Stimulated activated CD4-positive, alpha-beta T cell treated with anti-CD3 and anti-CD28 coated beads, Interleukin-1b, Interleukin-23, amount 100 ng/mL, for 24 hours (primary cell): ENCODE measurements at places on chromosomes 7 and 10.
A peak's percentile ranks its signal among the peaks of the same experiment; 100 is the strongest.

DNA sequence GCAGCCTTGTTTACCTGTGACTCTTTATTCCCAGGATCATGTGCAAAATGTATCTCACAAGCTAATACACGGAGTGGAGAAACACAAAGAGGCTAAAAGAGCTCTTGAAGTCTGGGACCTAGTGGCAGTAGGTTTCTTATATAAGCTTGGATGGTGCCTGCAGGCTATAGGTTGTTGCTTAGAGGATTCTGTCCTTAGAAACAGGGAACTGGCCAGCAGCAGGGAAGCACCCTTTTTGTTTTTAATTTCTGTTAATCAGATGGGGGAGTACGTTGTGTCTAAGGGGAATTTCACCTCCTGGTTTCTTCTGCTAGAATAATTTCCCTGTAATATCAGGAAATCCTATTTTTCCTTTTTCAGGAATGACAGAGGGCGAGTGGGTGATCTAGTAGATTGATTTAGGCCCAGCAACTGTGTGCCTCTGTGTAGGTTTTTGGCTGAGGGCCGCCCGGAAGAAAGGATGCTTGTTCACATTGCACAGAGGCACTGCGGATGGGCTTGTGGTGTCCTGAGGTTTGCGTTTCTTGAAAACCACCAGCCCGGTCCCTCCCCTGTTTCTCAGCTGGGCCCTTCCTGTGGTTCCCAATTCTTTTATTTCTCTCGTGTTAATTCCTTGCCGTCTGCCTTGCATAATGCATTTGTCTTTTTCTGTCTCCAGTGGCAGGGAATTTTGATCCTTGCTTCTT is 158.0 kb downstream of the CAMK1D start:
- no peak for DNase-seq

DNA sequence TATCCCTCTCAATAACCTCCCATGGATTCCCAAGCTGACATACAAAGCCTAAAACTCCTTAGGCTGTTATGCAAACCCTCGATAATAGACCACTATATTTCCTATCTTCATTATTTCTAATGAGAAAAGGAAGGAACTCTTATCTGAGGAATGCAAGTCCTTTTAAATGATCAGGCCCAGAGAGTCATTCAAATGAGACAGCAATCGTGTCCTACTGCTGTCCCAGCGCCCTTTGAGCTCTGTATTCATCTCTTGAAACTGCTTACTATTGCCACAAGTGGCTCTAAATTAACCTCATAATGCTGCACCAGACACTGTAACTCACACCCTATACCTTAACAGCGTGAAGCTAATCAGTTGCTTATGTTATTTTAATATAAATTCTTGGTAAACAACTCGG is 182.1 kb upstream of the NAMPT start:
- DNase-seq, result no peak

DNA sequence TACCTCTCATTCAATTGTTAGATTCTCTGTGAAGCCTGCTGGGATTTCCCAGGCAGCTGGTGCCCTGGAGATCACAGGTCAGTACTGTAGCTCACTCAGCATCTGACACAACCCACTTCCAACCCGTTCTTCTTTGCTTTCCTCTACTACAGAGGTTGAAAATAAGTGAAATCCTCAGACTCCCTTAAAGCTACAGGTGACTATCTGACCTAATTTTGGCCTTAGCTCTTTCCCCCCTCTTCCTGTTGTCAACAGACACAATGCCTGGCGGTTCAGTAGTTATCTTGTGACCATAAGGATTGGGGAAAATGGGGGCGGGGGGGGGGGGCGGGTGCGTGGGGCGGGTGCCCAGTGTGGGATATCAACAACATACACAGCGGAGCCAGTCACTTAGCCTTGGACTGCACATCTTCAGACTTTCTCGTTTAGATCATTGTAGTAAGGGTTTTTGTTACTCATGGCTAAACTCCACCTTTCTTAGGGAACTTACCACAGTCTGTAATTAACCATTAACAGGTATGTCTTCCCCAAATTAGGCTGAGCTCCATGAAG is 37.8 kb downstream of the MTPN start:
- DNase-seq, result no peak

- no peak for DNase-seq
Observed at GRCh38 chr7:143050931-143051330, 1.2 kb upstream of the OR6V1 start.

- DNase-seq, result no peak
Observed at GRCh38 chr10:69328380-69328735, 50.1 kb downstream of the HK1 start.

- no peak for DNase-seq
Observed at GRCh38 chr10:8121201-8121890, 66.9 kb downstream of the GATA3 start.

- DNase-seq, result no peak
Observed at GRCh38 chr7:158356454-158356853, 231.2 kb downstream of the PTPRN2 start.

- no peak for DNase-seq
Observed at GRCh38 chr7:40300146-40300670, 165.4 kb downstream of the SUGCT start.

DNA sequence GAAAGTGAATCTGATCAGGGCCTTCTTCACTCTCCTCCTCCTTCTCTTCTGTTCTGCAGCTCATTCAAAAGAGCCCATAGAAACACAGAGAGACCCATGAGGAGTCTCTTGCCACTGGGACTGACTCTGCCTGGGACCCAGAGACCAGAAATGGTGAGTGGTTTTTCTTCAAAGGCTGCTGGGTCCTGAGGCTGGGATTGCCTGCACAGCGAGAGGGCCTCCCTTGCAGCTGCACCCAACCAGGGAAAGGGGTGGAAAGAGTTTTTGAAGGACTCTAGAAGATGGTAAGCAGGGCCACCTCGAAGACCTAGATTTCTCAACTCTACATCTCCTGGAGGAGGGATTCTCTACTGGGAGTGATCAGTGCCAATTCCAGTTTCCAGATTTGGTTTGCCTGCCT is 15.5 kb upstream of the HOXA13 start:
- no peak for DNase-seq

- DNase-seq, result no peak
Observed at GRCh38 chr10:85926986-85927385, 439.6 kb downstream of the GRID1 start.

GRCh38 chr10:104517946-104518345 is 123.1 kb upstream of the SORCS3 start:
- no peak for DNase-seq

DNA sequence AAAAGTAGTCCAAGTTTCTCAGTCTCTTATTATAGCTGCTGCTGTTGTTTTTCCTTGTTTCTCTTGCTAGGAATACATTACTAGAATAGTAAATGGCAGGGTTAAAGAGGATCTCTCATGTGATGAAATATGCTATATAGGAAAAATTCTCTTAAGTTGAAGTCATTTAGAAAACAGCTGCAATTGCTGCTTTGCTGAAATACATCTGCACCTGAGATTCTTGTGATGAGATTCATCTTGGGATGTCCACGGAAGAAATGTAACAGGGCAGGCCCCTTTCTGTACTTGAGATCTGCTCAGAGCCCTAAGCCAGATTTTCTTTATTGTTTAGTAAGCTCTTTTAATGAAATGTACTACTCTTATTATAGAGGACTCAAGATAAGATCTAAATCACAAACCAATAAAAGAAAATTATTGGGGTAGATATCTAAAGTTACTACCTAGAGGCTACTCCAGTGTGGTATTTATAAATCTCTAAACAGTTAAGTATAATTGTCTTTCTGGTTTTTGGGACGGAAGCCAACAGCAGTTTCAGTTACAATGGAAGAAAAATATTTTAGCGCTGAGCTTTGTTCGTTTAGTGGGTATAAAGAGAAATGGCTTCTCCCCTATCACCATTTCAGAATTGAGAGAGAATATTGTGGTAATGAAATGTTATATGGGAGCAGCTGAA is 701.5 kb downstream of the KCNMA1 start:
- DNase-seq, result no peak

- peak; percentile 5 for DNase-seq
Observed at GRCh38 chr10:79982362-79982800, 33.5 kb upstream of the SFTPD start.

- no peak for DNase-seq
Observed at GRCh38 chr7:128714701-128715495, 24.3 kb upstream of the CALU start.

DNA sequence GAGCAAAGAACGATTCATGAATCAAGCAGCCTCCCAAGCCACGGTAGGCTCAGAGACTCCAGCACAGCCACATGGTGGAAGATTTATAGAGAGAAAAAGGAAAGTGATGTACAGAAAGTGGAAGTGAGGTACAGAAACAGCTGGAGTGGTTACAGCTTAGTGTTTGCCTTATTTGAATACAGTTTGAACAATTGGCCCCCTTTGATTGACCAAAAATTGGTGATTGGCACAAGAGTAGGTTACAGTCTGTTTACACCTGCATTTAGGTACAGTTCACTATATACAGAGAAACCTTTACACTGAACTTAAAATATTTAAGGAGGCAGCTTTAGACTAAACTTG is 136.4 kb upstream of the ASAH2 start:
- DNase-seq, result no peak

DNA sequence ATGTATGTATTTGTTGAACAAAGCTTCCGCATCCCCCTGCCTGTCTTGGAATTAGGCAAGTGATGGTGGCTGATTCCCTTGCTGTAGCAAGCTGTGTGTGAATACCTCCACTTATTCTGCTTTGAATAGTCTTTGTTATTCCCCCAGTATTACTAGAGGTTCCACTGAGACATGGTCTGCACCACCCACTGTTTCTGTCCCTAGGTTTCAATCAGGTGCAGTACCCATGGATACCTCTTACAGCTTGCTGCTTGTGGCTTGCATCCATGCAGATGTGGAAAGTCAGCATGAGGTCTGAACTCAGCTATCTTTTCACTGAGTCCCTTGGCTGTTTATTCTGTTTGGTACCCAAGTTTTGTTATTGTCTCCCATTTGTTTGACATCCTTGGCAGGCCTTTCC is 447.4 kb downstream of the GRM8 start:
- DNase-seq, result no peak

- no peak for DNase-seq
Observed at GRCh38 chr10:26737730-26738129, 40.2 kb downstream of the PDSS1 start.

DNA sequence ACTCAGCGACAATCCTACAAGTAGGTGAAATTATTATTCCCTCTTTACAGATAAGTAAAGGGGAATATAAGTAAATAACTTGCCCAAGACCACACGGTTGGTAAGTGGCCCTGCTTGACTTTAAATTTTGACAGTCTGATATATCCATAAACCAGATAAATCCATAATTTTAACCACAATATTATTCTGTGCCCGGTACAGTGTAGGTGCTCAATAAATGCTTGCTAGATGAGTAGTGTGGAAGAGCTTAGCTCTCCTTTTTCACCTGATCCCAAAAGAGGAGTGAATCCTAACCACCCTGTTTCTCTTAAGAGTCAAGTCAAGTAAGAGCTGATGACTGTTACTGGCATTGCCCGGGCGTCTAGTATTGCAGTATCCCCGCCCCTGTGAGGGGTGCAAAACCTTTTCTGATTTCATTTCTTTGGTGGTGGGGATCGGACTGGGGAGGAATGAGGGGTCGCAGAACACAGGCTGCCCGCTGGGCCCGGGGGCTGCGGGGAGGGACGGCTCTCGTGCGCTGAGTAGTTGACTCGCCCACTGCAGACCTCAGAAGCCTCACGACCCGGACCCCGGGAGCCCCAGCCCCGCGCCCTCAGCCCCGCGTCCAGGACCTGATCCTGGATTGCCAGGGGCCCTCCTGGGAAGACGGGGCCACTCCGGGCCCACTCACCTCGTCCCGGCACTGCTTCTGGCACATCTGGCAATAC is 490 bp downstream of the KIN start:
- no peak for DNase-seq

- no peak for DNase-seq
Observed at GRCh38 chr10:1216574-1217236, 160.5 kb downstream of the WDR37 start.
